H1 (cell line): ENCODE measurements at places on chromosomes 13 and 19.

DNA sequence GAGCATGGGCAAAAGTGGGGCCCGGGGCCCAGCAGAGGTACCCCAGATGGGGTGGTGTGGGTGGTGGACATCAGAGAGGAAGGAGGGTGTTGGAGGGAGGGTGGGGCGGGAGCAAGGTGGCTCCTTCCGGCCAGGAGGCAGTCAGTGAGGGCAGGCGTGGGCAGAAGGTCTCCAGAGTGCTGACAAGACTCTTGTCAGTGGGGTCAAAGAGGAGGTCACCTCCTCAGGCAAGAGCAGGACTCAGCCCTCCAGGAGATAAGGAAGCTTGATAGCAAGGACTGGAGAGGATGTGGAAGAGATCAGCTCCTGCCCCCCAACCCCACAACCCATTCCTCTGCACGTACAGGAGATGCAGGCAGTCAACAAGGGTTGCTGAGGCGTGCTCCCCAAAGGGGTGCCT lies 9.8 kb downstream of the GJA3 start:
- no peak for DNase-seq

DNA sequence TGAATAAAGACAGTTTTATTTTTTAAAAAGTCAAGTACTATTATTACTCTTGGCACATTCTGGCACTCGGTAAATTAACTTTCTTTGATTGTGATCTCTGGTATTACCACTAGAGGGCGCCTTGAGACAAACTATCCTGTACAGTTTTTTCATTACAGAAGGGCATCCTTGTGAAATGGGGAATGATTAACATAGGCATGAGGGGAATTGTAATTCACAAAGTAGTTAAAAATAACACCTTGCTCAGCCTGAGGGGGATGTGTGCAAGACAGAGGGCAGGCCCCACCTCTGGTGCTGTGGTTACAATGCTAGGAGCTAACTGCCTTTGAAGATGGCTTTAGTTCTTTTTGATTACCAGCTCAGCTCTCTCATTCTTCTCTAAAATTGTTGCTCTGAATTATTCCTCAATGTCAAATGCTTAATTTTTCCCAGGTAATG lies 24.2 kb upstream of the C1QTNF9B start:
- peak; percentile 54 for DNase-seq

DNA sequence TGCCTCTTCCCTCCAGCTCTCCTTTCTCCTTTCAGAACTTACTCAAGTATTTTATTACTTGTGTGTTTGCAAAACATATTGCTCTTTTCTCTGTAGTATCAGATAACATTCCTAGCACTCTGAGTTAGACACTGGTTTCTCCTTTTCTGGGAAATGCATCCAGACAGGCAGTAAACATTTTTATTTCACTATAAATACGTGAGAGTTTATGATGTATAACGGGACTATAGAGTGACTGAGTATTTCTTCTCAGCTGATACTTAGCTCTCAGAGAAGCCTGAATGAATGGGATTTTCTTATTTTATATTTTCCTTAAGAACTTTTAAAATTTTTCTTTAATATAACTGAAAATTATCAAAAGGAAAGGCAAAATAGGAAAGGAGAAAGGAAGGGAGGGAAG lies 211.2 kb upstream of the EDNRB start:
- no peak for DNase-seq

- no peak for DNase-seq
Observed at GRCh38 chr19:53912653-53913052, 3.6 kb downstream of the CACNG7 start.

DNA sequence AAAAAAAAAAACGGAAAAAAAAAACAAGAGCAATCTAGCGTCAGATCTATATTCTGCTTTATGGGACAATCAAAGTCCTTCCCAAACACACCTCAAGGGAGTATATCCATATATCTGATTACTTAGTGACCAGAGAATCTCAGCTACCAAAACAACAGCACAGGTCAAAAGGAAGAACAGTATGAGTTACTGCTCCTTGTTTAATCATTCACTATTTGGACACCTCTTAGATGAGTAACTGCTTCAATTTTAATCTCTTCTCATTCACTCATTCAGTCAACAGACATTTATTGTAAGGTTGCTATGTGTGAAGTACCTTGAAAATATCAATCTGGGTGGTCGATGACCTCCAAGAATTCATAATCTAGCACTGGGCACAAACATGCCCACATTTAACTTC lies 193.2 kb downstream of the IRS2 start:
- DNase-seq, result no peak

GRCh38 chr19:13537454-13537853 lies 31.2 kb upstream of the CACNA1A start:
- DNase-seq, result no peak

DNA sequence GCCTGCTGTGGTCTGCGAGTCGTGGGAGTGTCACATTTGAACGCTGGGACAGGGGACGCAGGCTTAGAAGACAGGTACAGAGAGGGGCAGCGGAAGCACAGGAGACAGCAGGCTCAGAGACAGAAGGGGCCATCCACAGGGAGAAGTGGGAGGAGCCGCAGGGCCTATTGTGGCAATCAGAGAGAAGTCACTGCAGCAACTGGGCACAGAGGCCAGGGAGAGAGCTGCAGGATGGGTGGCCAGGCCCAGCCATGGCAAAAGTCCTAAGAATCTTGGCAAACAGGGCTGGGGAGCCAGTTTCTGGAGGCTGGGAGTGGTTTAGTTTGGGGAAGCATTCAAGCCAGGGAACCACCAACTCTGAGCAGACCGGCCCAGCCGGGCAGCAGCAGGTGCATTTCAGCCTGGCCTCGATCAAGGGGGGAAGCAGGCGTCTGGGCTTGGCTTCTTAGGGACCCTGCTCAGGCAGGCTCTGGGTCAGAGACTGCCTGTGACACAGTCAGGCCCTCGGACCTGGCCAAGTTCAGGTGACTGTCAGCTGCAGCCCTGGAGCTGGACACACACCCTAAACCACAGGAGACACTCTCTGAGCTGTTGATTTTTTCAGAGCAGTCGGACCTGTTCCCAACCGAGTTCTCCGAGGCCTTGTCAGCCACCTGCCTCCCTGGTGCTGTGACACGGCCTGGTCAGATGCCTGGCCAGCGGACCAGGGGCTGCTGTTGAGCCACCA lies 11.8 kb downstream of the SH3GL1 start:
- no peak for DNase-seq

- no peak for DNase-seq
Observed at GRCh38 chr19:9986787-9987281, 23.5 kb downstream of the COL5A3 start.

DNA sequence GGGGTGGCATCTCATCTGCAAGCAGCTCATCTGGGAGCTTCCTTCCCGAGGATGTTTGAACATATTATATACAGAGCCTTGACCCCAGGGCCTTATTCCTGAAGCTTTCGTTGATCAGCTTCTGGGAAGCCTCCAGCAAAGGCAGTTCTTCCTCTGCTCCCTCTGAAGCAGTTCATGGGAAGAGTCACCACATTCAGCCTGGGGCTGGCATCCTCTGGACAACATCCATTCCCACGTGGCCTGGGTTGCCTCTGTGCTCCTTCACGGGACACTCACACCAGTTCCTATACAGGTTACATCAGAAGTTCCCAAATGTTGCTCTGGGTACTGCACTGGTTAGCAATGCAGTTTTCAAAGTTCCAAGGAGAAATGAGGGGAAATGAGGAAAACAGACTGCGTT lies 29.6 kb downstream of the COL4A2 start:
- DNase-seq, result no peak

- DNase-seq, result peak; percentile 31
Observed at GRCh38 chr13:21717817-21718216, 46.9 kb downstream of the FGF9 start.

- no peak for DNase-seq
Observed at GRCh38 chr19:10292789-10293636, 3.3 kb downstream of the ICAM5 start.

- no peak for DNase-seq
Observed at GRCh38 chr13:96792736-96793403, 201.4 kb downstream of the OXGR1 start.

GRCh38 chr19:3010871-3011270 lies 18.2 kb downstream of the TLE2 start:
- no peak for DNase-seq

DNA sequence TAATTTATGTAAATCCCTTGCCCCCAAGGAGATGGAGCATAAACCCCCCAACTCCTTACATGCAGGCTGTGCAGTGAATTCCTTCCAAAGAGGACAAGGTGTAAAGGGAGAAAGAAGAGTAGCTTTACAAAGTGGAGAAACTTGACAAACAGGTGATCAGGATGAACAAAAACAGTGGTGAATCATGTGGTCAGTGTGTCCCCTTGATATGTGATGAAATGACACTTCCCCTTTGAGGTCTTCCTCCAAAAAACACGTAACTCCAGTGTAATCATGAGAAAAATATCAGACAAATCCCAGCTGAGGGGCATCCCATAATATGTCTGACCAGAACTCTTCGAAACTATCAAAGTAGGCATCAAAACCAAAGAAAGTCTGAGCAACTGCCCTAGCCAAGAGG lies 29.5 kb upstream of the AKT2 start:
- no peak for DNase-seq

DNA sequence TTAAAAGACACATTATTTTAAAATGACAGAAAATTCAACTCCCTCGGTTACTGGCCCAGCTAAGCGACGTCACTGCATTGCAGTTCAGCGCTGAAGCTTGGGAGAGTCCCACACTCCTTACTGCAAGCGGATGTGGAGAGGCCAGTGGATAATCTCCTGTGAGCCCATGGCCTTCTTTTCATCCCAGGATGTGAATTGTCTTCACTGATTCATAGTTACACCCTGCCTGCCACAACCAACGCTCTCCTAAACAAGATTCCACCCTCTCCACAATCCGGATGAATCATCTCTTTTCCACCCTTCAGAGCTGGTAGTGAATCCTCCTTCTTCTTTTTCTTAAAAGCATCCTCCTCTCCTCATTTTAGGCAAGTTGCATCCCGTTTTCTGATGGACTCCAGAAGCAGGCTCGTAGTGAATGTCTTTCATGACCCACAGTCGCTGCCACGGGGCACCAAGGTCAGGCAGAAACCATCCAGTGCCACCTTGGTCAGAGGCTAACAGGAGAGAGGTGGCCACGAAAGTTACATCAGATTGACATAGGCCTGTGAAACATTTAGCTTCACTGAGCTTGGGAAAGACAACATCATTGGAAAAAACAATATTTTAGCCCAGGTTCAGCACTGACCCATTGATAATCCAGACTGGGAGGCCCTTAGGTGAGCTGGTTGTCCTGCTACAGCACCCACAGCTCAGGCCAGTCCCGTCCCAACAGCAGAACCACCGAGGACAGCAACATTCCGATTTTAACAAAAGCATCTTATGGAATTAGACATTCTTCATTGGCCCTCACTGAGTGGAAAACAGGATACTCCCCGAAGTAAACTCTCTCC lies 2.0 kb downstream of the GJB2 start:
- no peak for DNase-seq

GRCh38 chr13:47317356-47317755 lies 420.5 kb upstream of the HTR2A start:
- no peak for DNase-seq

DNA sequence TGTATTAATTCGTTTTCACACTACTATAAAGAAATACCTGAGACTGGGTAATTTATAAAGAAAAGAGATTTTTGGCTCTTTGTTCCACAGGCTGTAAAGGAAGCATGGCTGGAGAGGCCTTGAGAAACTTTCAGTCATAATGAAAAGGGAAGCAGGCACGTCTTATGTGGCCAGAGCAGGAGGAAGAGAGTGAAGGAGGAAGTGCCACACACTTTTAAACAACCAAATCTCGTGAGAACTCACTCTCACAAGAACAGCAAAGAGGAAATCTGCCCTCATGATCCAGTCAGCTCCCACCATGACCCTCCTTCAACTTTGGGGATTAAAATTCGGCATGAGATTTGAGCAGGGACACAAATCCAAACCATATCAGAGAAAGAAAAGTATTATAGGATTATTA lies 1255.9 kb upstream of the MIR17HG start:
- no peak for DNase-seq

DNA sequence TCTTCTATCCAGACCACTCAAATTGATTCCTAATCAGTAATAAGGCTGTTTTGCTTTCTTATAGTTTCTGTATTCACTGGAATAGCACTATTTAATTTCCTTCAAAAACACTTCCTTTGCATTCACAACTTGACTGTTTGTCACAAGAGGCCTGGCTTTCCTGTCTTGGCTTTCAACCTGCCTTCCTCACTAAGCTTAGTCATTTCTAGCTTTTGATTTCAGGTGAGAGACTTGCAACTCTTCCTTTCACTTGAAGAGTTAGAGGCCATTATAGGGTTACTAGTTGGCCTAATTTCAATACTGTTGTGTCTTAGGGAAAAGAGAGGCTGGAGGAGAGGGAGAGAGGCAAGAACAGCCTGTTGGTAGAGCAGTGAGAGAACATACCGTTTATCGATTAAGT lies 47.0 kb downstream of the SACS start:
- no peak for DNase-seq

DNA sequence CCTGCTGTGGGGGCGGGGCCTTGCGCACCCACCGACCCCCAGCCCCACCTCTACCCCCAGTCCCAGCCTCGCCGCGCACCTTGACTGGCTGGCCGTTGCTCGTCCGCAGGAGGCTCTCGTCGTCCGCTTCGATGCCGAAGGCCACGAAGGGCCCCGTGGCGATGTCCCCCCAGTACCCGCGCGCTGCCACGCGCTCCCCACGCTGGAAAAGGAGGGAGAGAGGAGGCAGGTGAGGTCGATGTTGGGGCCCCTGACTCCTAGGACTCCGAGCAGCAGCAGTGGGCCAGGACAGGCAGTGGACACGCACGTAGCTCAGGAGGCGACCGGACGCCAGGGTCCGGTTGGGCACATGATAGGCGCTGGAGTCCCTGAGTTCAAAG lies 3.4 kb upstream of the TNNI3 start:
- no peak for DNase-seq

GRCh38 chr13:44815623-44816022 lies 173.6 kb downstream of the NUFIP1 start:
- DNase-seq, result no peak

DNA sequence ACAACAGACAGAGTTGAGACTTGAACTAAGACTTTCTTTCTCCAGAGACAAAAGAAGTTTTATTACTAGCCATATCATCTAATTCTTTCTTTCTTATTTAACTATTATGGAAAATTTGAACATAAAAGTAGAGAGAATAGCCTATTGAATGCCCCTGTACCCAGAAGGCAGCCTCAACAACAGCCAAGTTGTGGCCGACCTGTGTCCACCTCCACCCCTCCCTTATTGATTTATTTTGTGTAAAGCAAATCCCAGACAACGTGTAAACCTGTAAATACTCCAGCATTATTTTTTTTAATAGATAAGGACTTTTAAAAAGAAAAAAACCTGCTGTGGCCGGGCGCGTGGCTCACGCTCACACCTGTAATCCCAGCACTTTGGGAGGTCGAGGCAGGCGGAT lies 26.1 kb upstream of the FXYD3 start:
- no peak for DNase-seq

- DNase-seq, result no peak
Observed at GRCh38 chr13:76014406-76015318, 378.5 kb downstream of the LMO7 start.
